Vagina (tissue), 2 donors: ENCODE measurements at places on chromosomes 3 and 15.

DNA sequence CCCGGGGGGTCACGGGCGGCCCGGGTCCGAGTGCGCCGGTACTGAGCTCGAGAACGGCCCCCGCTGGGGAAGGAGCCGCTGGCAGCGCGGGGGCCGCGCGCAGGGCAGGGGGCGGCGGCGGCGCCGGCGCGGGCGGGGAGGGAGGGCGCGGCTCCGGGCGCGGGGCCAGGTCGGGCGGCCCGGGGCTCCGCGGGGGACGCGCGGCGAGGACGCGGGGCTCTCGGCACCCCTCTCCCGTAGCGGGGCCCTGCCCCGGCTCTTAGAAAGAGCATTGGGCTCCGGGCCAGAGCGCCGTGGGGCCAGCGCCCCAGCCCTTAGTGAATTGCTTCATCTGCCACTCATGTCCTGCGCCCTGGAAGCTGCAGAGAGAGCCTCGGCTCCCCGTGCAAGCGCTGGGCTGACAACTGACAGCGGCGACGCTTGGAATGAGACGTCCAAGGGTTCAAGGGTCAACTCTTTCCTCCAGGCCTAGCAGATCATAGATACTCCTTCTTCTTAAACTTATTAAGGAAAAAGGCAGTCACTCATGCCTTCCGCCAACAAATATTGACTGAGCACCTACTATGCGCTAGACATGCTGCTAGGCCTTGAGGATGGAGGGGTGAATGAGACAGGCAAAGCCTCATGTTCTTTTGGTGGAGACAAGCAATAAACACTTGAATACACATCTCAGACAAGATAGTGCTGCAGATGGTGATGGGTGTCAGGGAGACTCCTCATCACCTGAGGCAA is 140.8 kb downstream of the SMAD6 start:
- no peak for DNase-seq

GRCh38 chr3:22373182-22373581 is 622.2 kb upstream of the ZNF385D start:
- no peak for DNase-seq

- no peak for DNase-seq
Observed at GRCh38 chr3:80677796-80678195, 910.0 kb upstream of the ROBO1 start.

GRCh38 chr3:169879013-169879557 is 9.3 kb upstream of the LRRC31 start:
- DNase-seq, result no peak

GRCh38 chr3:134511500-134511899 is 25.6 kb downstream of the CEP63 start:
- DNase-seq, result no peak

- DNase-seq, result no peak
Observed at GRCh38 chr15:99514306-99514705, 51.5 kb upstream of the MEF2A start.

GRCh38 chr15:91679447-91679846 is 174.1 kb upstream of the SLCO3A1 start:
- no peak for DNase-seq

- no peak for DNase-seq
Observed at GRCh38 chr15:68815598-68815997, 5.1 kb downstream of the ANP32A start.

DNA sequence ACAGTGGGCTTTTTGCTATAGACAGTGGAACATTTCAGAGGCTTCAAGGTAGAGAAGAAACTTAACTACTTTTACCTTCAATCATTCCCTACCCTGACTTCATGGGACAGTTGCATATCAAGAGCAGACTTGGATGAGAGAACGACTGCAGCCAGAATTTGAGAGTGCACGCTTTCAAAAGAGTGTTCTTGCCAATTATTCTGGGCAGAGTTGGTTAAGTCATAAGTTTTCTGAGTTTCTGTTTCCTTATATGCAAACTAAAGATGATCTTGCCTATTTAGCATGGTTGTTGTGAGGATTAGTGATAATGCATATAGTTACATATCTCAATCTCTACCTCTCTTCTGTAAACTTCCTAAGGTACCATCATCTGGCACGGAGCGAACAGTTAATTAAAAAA is 7.6 kb downstream of the SLC9A9 start:
- no peak for DNase-seq

DNA sequence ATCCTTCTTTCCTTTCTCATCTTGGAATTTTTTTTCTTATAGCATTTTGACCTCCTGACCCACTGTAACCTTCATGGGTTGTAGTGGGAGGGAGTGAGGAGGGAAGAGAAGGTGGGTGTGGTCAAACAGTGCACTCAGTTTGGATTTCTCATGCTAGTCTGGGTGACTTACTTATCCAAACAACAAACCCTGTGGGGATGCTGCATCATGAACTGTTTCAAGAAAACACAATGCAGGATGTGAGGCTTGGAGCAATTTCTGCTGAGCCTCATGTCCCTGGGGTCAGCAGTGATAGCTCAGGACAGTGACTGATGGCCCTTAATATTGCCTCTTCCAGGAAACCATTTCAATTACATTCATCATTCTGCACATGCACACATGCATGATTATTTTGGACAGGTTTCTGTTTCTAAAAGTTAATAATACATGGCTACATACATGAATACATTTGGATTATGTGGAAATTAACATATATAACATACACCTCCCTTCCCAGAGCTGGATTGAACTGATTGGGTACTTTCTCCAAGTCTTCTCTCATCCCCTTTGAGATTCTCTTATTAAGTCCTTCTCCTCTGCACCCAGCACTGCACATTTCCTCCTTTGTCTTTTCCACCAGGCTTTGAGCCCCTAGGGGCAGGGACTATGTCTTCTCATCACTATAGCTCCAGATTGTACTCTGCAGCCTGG is 61.2 kb downstream of the ADAMTSL3 start:
- no peak for DNase-seq

DNA sequence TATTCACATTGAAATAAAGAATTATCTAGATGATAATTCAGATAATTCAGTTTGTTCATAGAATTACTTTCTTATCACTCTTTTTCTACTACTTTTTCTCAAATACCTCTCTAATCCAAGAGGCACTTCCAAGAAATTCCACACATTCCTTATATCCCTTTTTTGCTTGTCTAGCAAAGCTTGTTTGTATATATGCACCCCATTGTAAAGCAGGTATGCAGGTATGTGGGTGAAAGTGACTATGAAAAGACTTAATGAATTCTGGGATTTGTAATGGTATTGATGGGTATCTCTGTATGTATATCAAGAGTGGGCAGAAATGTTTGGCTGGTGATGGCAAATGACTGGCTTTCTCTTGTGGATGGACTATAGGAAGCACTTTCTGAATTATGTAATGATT is 94.1 kb upstream of the FGF7 start:
- no peak for DNase-seq

GRCh38 chr3:109191421-109191820 is 54.9 kb downstream of the C3orf85 start:
- DNase-seq, result no peak

DNA sequence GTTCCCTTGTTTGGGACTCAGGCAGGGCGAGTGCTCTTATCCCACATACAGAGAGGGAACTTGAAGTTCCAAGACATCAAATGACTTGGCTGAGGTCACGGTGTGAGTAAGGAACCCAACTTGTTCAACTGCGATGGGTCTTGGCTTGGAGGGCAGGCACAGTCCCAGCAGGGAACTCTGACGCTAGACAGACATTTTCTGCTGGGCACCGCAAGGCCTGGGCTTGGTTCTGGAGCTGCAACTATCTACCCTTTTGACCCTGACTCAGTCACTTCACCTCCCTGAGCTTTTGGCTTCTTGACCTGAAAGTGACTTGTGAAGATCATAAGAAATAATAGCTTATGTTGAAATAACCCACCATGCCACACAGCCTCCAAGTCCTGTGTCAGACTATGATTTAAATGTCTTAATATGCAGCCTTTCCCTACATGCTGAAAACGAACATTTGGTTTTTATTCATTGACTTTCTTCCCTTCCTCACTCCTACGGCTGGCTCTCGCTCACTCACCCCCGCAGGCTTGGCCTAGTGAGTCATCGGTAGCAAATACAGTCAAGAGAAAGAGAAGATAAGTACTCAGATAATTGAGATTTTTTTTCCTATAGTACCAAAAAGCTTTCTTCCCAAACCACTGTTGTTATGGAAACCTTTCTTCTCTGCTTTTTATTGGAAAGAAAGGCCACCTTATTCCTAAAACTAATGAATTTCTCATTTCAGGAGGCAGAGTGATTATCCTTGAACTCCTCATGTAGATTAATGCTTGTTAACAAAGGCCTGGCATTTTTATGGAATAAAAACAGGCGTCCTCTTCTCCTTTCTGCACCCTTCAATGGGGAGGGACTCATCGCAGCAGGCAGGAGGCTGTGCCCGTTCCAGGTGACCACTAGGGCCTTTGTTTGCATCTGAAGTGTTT is 178.4 kb downstream of the ATP10A start:
- DNase-seq, result peak; percentile 96

- no peak for DNase-seq
Observed at GRCh38 chr3:27963519-27963918, 241.4 kb upstream of the EOMES start.

DNA sequence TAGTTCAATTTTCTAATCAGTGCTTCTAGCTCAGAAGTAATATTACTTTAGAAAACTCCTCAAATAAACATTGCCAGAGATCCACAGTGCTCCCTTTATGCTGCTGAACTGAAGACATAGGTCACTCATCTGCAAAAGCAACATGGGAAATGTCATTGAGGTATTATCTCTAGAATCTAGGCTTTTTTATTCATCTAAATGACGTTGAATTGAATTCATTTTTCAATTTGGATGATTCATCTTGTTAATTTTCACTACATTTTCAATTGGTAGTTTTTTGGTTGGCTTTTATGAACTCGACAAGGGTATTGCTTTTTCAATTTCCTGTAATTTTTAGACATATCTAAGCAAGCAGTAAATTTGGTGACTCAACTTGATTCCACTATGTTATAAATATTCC is 275.4 kb downstream of the NFKBIZ start:
- DNase-seq, result no peak

- no peak for DNase-seq
Observed at GRCh38 chr15:32802286-32802936, 84.6 kb downstream of the GREM1 start.

DNA sequence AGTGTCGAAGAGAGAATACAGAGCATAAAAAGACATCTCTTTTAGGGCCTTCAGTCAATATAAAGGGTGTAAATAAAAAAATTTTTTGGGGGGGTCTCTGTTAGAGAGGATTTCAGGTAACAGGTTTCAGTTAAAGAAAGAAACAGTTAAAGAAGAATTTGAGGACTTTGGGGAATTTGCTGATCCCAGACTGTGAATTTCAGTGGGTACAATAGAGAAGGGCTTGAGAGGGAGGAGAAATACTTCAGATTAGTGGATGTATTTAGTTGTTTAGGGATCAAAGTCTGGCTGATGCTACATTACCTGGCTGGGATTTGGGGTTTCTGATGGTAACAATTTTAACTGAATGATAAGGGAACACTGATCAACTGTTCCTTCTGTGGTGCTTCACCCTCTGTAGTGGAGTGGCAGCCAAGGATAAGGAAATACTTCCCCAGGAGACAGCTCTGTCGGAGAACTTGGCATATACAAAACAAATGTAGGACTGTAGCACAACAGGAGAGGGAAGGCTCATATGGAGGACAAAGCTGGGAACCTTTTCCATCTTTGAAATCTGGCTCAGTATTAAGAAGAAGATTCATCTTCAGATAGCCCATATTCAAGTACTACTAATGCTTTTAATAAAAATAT is 79.2 kb downstream of the MEF2A start:
- DNase-seq, result no peak

GRCh38 chr15:29821416-29822099 is 710 bp downstream of the TJP1 start:
- DNase-seq, result no peak

DNA sequence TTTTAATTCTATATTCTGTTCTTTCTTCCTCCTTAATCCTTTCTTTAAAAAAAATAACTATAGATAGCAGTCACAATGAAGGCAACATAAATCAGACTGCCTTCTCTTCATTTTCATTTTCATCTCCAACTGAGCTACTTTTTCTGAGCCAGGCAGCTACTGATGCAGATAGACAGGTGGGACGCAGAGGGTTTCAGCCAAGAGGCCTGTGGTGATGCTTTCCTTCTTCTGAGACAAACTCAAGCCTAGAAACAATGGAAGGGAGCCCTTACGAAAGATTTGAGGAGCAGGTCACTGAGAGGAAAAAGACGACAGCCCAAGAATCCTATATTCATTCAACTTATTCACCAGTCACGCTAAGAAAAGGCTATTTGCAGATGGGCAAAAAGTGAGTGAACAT is 220.0 kb upstream of the MLF1 start:
- no peak for DNase-seq

GRCh38 chr15:50176869-50177268 is 5.1 kb upstream of the SLC27A2 start:
- no peak for DNase-seq

DNA sequence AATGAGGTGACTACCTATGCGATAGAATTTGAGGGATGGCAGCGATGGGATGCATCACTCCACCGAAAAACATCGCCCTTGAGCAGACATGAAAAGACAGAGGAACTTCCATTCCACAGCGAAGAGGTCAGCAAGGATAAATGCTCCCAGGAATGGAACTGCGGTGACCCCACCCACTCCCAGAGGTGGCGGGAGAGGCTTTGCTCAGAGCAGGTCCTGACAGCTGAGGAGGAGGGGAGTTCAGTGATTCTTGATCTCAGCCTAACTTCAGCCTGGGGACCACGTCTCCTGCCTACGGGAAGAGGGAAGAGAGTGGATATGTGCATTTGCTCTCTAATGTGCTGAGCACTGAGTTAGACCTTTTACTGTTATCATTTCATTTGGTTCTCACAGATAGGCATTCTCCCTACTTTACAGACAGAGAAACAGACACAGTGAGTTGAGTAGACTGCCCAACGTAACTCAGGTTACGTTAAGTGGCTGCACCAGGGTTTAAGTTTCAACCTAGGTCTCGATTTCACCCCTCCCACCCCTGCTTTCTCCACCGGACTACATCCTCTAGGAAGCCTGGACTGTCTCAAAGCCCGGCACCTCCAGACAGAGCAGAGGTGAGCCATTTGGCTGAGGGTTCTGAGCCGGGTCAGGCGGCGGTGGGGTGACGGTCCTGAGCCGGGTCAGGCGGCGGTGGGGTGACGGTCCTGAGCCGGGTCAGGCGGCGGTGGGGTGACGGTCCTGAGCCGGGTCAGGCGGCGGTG is 170.0 kb downstream of the RAB11A start:
- no peak for DNase-seq

DNA sequence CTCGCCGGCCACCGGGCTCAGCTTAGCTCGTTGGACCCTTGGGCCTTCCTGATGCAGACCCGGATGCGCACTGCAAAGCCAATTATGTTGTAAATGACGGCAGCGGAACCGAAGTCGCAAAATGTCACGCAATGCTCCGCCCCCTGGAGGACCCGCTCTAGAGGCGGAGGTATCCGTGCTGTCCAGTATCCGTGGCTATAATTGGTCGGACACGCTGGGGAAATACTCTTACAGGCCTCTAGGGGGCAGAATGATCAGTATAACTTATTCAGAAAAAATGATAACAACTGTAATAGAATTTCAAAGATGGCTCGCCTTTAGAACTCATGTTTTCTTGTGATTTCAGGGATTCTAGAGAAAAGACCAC is at the start of gene PRR23B:
Gene PRR23B, minus strand, starts transcription at position 59 of the 367 bp plus-strand sequence. CDS start 265 bp downstream, outside the sequence.
- DNase-seq, result no peak

- no peak for DNase-seq
Observed at GRCh38 chr3:112357930-112358780, 25.2 kb downstream of the CD200 start.

- no peak for DNase-seq
Observed at GRCh38 chr15:38863381-38863780, 298.8 kb upstream of the RASGRP1 start.
